Glutamatergic neuron (in vitro differentiated cells): ENCODE measurements at places on chromosomes 3 and 15. TPM values are rescaled to one million over a fixed set of nuclear protein-coding genes. Genes with fewer than 3 reads are reported as not detected.

Gene A4GNT
- not detected for total RNA-seq

Gene LYZL4
- not detected for total RNA-seq

Gene SEMA3F
- 41.2 TPM for total RNA-seq

Gene CCDC191
- total RNA-seq: 3.8 TPM

Gene SAMD7
- total RNA-seq: not detected

Gene CPN2
- not detected for total RNA-seq

Gene LRIG1
- total RNA-seq: 30.2 TPM

Gene ITIH1
- total RNA-seq: not detected

Gene CFAP100
- not detected for total RNA-seq

Gene MITF
- 0.25 TPM for total RNA-seq

Gene PPCDC
- 12.7 TPM for total RNA-seq

Gene SENP7
- total RNA-seq: 112 TPM
